NCI-H1436 (cell line): ENCODE measurements at places on chromosomes 5 and 9.

DNA sequence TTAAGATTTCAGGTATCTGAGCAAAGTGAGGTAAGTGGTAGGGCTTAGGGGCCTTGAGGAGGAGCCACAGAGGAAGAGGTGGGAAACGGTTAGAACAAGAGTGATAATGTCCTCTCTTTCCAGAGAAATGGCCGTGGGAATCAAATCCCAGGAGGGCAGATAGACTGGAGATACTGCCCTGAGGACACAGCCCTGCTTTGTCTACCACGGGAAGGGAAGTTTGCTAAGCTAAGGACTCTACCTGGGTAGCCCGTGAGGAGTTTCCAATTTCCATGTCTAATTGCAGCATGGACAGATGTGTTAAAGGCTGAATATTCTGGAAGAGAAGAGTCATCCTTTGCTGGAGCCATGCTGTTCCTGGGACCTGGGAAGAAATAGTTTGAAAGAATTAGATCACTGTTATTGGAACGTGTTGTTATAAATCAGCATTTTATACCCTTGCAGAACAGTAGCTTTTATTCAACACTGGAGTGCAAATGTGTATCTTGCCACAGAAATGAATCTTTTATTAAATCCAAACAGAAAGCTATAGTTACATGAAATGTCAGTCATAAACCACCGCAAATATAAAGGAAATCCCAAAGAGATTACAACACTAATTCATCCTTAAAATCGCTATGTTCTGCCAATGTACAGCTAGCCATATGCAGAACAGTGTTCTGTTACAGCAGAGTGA, 133.2 kb upstream of the LHFPL2 start:
- no peak for DNase-seq

- DNase-seq: peak; percentile 8
These were observed 10.4 kb upstream of the SLC30A5 start for GRCh38 chr5:69083412-69083811.

- DNase-seq: no peak
These were observed 12.7 kb downstream of the PLK2 start for GRCh38 chr5:58447226-58447625.

DNA sequence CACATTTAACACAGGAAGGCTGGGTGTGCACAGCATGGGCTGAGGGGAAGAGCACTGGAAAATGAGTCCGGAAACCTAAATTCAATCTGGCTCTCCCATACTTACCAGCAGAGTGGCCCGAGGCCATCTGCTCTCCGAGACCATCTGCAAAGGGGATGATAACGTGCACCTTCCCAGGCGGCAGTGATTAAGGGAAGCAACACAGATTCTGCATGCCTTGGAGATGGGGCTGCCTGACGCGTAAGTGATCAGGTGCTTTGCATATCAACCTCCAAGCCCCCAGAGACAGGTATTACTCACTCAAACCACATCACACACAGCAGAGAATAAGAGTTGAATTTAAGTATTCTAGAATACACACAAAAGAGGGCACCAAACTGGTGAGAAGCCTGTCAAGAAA, 9.1 kb downstream of the EPB41L4B start:
- DNase-seq: peak; percentile 44
